Uterus (tissue), 4 donors: ENCODE measurements at places on chromosomes 4 and X. TPM values are rescaled to one million over a fixed set of nuclear protein-coding genes. Genes with fewer than 3 reads are reported as not detected.

The PAGE2 gene
- not detected for total RNA-seq

GRCh38 chrX:16946361-16946964, at the start of gene REPS2:
Gene REPS2, plus strand, starts transcription at chrX:16946658. Its CDS starts 204 bp downstream, at chrX:16946862.
- H3K27ac ChIP-seq: peak within 1 kb of the TSS; percentile 45
- DNase-seq: peak; percentile 74

The RAB33A gene
- total RNA-seq: 1.8 TPM

- H3K27me3 ChIP-seq: no peaks in the 10 kb centered on the region
- no peak overlapping the region for H3K4me3 ChIP-seq
- peak; percentile 15 for DNase-seq
- no peaks in the 10 kb centered on the region for H3K36me3 ChIP-seq
- no peaks in the 10 kb centered on the region for H3K4me1 ChIP-seq
Measured at GRCh38 chr4:2795893-2796848, 3.3 kb downstream of the SH3BP2 start.

The P2RY4 gene
- total RNA-seq: 0.64 TPM

The ART3 gene
- not detected for total RNA-seq

DNA sequence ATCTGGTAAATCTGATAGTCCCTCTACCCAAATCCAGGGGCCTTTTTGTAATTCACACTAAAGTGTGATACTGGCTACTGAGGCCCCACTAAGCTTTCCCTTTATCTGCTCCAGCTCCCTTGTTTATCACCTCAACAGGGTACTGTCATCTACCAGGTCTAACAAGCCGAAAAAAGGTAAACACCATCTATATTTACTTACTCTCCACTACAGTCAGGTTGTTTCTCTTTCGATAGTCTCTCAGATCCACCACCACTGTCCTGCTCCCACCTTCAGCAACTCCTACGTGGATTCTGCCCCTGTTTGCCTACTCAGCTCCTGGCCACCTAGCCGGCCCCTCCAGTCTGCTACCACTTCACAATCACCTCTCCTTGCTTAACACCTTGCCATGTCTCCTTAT, 3.3 kb downstream of the ITIH6 start:
- no peaks in the 10 kb centered on the region for H3K27me3 ChIP-seq
- no peak overlapping the region for H3K4me3 ChIP-seq
- no peak overlapping the region for H3K27ac ChIP-seq
- H3K36me3 ChIP-seq: no peaks in the 10 kb centered on the region

- no peak overlapping the region for H3K4me3 ChIP-seq
- no peaks in the 10 kb centered on the region for H3K4me1 ChIP-seq
- DNase-seq: no peak
- H3K36me3 ChIP-seq: no peaks in the 10 kb centered on the region
- H3K27ac ChIP-seq: no peak overlapping the region
- H3K27me3 ChIP-seq: no peaks in the 10 kb centered on the region
Measured at GRCh38 chrX:45379236-45379635, 178.6 kb upstream of the DIPK2B start.

GRCh38 chr4:2800691-2801596, 8.1 kb downstream of the SH3BP2 start:
- DNase-seq: peak; percentile 51
- peak overlapping the region; percentile 84 for H3K27ac ChIP-seq
- H3K36me3 ChIP-seq: no peaks in the 10 kb centered on the region

GRCh38 chrX:107360788-107361360, 88.6 kb upstream of the FRMPD3 start:
- H3K27ac ChIP-seq: no peak overlapping the region
- DNase-seq: no peak
- H3K4me3 ChIP-seq: no peak overlapping the region

- H3K4me3 ChIP-seq: no peak overlapping the region
- H3K27ac ChIP-seq: no peak overlapping the region
- no peak for DNase-seq
- H3K4me1 ChIP-seq: no peaks in the 10 kb centered on the region
Measured at GRCh38 chr4:2902126-2902525, 58.5 kb downstream of the ADD1 start.
